ENCODE measurements at places on chromosomes 7 and 10. TPM values are rescaled to one million over a fixed set of nuclear protein-coding genes. Genes with fewer than 3 reads are reported as not detected.

CDK14 gene
- total RNA-seq, result 18.2 TPM

TCTN3 gene
- total RNA-seq, result 45.0 TPM

PPP1R9A gene
- total RNA-seq, result 19.9 TPM

SUMF2 gene
- 98.6 TPM for total RNA-seq

TMEM178B gene
- total RNA-seq, result 5.5 TPM

TRPV5 gene
- total RNA-seq, result not detected

UPP1 gene
- 421 TPM for total RNA-seq

SKIDA1 gene
- 1.5 TPM for total RNA-seq

All from kidney epithelial cell (primary cell).